ENCODE measurements at places on chromosomes 12 and 14. TPM values are rescaled to one million over a fixed set of nuclear protein-coding genes. Genes with fewer than 3 reads are reported as not detected.

DNA sequence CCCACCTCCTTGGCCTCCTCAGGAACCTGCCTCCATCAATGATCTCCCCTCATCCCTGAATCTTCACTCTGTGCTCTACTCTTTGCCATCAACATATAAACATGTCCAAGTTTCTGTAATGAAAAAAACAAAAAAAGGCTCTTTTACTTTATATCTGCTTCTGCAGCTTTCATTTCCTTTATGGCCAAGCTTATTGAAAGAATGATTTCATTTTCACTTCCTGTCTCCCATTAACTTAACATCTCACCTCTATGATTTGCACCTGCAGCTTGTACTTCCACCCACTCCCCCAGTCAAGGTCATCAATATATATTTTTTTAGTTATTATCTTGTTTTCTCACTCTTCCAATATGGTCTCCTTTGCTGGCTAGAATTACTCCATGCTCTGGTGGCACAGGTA is 15.6 kb upstream of the RNU6-7 start:
- DNase-seq, result no peak

Gene KCNK10
- 0.16 TPM for polyA plus RNA-seq

Gene ADGRD1
- 18.6 TPM for polyA plus RNA-seq

Gene FAM181A
- not detected for polyA plus RNA-seq

Gene KRT75
- not detected for polyA plus RNA-seq

DNA sequence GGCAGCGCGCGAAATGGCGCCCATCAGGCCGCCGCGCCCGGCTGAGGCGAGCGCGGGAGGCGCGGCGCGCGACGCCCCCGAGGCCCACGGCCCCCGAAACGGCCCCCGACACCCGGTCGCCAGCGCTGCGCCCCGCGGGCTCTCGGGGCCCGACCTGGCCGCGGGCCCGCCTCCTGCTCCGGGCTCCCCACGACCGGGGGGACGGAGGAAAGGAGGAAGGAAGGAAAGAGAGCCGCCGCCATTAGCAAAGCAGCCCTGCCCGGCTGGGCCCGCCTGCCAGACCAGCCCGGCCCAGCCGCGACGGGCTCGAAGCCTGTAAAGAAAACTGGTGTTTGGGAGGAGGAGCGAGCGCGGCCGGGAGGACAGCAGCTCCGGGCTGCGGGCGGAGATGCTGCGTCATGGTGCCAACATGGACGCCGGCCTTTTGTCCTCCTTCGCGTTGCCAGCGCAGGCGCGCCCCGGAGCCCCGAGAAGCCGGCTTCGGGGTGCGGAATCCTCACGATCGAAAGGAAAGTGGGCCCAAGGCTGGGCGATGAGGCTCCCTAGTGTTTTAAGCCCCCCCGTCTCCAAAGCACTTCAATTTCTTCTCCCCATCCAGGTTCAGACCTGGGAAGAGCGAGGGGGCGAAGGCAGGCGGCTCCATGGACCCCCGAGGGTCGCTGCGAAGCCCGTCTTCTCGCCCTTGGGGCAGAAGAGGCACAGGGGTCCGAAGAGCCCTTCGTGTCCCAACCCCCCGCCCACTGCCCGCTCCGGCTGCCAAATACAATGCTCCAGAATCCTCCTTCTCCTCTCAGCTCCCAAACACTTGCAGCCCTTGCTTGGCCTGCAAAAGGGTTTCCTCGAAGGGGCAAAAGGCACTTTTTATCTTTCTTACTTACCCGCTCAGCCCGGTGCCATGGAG is 2.9 kb upstream of the SETD1B start:
- no peak for DNase-seq

Measured in right renal pelvis (tissue), 4 donors.